NB4 (cell line): ENCODE measurements at places on chromosomes 1 and 21.

DNA sequence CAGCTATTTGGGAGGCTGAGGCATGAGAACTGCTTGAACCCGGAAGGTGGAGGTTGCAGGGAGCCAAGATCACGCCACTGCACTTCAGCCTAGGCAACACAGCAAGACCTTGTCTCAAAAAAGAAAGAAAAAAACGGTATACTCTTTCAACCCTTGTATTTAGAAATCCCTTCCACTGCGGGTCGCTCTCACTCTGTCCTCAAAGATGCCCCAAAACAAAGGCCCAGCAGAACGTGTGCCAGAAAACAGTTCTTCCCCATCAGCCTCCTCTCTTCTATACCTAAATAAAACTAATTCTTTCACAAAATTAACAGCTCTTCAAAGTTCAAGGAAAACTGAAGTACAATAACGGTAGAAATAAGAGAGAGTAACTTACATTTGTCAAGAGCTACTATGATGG lies 13.2 kb downstream of the SETD4 start:
- DNase-seq = no peak

GRCh38 chr1:43464681-43465504 lies 11.2 kb upstream of the HYI start:
- peak; percentile 42 for DNase-seq

- no peak for DNase-seq
Measured at GRCh38 chr1:41440321-41441085, 44.0 kb downstream of the EDN2 start.

- peak; percentile 88 for DNase-seq
Measured at GRCh38 chr1:234957330-234958065, 171.1 kb downstream of the TOMM20 start.

GRCh38 chr21:28431527-28432200 lies 561.0 kb downstream of the LTN1 start:
- no peak for DNase-seq

DNA sequence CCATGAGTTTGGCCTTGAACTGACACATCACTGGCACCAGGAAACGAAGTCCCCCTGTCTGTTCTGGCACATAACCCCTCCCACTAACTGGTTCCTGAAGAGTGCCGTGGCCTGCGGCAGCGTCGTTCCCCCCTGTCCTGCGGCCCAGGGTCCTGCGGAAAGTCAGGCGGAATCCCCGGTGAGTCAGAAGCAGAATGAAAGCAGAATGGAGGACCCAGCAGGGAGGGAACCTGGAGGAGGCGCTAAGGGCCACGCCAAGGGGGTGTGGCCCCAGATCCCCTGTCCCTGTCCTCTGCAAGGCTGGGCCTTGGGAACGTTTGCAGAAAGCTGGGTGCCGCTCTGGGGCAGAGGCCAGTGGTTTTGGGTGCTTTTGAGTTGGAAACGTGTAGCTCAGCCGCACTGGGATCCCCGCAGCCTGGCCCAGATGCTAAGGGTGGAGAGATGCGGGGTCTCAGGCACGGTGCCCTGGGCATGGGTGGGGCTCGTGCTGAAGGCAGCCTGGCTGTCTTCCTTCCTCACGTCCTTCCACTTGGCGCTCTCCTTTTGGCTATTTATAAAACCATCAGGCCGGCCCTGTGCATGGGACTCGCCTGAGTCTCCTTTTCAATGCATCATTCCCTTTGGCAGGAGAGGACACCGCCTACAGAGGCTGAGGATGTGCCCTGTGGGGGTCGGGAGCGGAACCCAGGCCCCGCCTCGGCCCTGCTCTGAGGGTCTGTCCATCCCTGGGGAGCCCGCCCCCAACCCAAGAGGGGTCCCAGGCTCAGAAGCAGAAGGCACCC lies 36.2 kb downstream of the TP73 start:
- peak; percentile 47 for DNase-seq
